Nephron progenitor cell (in vitro differentiated cells): ENCODE measurements at places on chromosomes 3 and 15.

GRCh38 chr3:148697306-148698189 lies at the start of gene AGTR1:
TSS of gene AGTR1 (plus strand) at chr3:148697903. CDS start at chr3:148741036, 43,133 bp downstream.
- DNase-seq = peak; percentile 81

GRCh38 chr15:81723701-81724100 lies 322.1 kb downstream of the MEX3B start:
- DNase-seq = no peak

- DNase-seq = no peak
These were observed 23.2 kb downstream of the ILDR1 start for GRCh38 chr3:121998611-121999473.

GRCh38 chr3:63970631-63971475 lies 52.4 kb downstream of the PSMD6 start:
- DNase-seq = no peak

GRCh38 chr3:186316666-186317260 lies 45.3 kb downstream of the DGKG start:
- DNase-seq = no peak

- no peak for DNase-seq
These were observed 91.0 kb upstream of the CHMP2B start for GRCh38 chr3:87136066-87136596.

DNA sequence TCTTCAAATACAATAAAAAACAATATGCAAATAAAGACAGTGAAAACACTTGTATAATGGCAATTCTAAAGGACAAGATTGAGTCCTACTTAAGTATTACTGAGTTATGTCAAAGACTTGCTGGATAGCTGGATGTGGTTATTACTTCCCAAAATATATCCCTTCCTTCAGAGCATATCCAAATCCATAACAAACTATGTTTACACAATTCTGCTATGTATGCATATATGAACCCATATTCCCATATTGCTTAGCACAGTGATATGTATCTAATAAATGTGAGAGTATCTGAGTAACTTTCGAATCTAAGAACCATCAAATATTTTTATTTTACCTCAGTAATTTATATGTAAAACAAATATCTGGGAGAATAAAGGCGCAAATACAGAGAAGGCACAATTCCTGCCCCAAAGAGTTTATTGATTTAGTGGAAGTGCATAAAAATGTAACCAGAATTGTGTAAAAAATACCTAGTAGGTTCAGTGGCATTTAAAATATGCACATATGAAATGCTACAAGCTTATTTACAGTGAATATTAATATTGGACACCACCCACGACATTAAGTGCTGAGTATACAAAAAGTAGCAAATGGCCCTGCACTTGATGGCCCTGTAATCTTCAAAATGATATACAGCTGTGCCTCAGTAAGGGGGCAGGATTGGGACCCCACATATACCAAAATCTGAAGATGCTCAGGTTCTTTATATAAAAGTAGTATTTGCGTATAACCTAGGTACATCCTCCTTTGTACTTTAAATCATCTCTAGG lies 37.1 kb downstream of the TMEM212 start:
- no peak for DNase-seq

- no peak for DNase-seq
These were observed 130.6 kb downstream of the FAM174B start for GRCh38 chr15:92524874-92525565.
